ENCODE measurements at places on chromosomes 6 and 20.

DNA sequence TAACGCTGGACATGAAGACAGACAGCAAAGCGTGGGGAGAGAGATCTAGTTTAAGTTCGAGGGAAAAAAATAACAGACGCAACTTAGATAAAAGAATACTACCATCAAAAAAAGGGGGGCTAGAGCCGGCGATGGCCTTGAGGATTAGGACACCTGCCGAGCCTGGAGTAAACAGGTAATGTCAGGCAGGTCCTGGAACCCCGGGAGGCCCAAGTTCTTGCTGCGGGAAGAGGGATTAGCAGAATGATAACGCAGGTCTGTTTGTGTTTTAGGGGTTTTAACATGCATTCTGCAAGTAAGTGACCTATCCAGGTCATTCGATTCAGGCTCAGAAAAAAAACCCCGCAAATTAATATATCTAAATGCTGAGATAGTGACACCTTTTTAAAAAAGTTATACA lies 754 bp upstream of the TMEM170B start:
- no peak for DNase-seq

DNA sequence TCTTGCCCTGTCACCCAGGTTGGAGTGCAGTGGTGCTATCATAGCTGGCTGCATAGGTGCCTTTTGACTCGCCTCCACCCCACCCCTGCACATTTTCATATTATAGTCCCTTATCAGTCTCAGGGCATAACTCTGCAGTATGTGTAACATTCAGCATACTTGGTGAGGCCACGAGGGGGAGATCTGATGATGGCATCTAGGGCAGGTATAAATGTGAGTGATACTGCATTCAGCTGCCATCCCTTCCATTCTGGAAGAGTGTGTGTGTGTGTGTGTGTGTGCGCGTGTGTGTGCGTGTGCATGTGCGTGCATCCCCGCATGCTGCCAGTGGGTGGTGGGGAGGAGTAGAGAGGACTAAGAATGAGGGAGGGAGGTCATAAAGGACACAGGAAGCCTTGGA lies 81.4 kb downstream of the JARID2 start:
- no peak for DNase-seq

DNA sequence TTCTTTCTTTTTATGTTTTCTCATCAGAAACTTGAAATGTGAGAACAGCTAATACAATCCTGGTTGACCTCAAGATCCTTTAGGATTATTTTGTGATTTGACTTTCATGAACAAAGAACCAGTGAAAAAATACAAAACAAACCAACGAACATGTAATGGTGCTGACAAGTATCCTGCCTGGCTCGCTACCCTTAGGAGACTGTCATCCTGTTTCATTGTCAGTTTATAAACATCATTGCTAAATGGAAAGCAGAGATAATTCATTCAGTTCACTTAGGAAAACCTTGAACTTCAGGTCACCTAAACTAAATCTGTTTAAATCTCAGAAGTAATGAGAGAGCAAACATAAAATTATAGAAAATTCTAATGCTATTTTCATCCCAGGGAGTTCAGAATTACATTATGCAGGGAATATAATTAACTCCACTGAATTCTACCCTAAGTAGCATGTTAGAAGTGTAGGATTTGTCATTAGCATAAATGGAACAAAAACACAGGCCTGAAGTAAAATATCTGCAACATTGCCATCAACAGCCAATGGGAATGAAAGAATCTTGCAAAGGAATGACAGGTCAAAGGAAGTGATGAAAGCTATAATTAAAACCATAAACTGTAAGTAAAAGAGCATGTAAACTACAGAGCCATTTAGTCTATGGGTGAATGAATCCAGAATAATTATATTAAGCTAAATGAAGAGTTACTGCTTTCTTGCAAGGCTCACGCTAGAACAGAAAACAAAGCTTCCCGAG lies 401.2 kb upstream of the MANEA start:
- DNase-seq = no peak

DNA sequence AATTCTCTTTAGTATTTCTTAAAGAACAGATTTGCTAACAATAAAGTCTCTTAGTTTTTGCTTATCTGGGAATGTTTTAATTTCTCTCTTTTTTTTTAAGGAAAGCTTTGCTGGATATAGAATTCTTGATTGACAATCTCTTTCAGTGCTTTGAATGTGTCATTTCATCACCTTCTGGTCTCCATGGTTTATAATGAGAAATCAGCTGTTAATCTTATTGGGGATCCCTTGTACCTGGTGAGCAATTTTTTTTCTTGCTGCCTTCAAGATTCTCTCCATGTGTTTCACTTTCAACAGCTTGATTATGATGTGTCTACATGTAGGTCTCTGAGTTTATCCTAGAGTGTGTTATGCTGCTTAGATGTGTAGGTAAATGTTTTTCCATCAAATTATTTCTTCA lies 16.4 kb upstream of the PSMF1 start:
- DNase-seq = no peak

DNA sequence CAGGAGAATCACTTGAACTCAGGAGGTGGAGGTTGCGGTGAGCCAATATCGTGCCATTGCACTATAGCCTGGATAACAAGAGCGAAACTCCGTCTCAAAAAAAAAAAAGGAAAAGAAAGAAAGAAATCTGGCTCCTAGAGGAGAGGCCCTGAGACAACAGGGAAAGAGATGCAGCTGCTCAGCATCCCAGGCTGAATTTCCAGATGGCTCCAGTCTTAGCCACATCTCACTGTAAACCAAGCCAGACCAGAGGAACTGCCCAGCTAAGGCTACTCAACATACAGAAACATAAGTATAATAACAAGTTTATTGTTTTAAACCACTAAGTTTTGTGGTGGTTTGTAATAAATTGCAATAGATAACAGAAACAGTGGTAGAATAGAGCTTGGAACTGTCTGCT lies 38.5 kb upstream of the TASP1 start:
- DNase-seq = no peak

GRCh38 chr20:56964901-56965300 lies 301.5 kb downstream of the BMP7 start:
- DNase-seq = no peak

DNA sequence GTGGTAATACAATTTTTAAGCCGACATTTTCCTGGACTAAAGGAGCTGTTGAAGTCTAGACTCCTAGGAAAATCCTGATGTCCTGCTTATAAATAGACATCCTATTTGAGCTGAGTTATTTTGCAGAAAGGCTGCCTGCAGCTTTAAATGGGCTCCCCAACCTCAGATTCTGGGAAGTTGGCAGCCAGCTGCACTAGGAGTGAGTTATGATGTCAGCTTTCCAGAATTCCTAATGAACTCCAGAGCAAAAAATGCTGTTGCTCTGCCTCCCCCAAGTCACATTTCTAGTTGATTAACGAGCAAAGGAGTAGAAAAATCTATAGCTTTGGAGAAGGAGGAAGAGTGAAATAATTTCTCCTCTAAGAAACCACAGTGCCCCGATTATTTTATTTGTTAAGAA lies 346.3 kb upstream of the SULF2 start:
- DNase-seq = no peak

DNA sequence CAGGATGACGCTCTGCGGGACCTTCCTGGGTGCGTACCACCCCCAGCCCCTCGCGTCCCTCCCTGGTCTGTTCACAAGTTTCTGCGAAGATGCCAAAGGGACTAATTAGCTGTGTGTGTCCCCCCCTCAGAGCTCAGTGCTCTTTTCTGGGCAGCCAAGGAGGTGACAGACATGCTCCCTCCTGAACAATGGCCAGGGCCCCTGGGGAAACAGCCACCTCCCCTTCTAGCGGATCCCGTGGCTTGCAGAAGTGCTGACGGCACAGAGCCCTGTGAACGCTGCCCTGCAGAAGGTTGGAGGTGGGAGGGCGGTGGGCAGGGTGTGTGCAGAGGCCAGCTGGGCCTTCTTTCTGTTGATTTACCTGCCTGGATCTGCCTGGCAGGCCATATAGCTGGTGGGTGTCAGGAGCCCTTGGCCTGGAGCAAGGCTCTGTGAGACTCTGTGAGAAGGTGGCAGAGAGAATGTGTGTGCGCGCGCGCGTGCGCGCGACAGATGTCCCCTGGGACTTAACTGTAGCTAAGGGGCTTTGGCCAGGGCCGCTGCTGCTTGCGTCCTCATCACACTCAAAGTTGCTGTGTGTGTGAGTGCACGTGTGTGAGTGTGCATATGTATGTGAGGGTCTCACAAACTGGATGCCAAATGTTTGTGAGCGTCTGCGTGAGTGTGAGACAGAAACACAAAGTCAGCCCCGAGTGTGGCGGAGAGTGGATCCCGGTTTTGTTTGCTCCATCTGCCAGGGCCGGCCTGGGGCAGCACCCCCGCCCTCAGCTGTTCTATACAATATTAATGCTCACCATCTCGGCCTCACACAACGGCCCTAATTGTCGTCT lies 3.5 kb upstream of the MYT1 start:
- no peak for DNase-seq

DNA sequence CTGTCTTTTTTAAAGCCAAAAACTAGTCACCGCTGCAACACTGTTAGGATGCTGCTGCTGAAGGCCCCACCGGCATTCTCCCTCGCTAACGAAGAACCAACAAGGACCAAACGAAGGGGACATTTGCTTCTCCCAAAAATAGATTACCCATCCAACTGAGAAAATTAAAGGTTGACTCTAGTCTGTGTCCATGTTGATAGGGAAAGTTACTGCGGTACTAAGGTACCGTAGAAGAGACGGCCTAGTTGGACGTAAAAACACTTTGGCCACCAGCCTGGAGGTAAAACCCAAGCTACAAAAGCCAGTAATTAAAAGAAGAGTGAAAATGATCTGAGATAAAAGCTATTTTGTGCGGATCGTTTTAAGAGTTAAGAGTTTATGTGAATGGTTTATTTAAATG lies 11.8 kb upstream of the FOXF2 start:
- no peak for DNase-seq

Data from AG04450 (cell line).